Pulmonary artery endothelial cell (primary cell): ENCODE measurements at places on chromosomes 5 and 9. TPM values are rescaled to one million over a fixed set of nuclear protein-coding genes. Genes with fewer than 3 reads are reported as not detected.

- DNase-seq: no peak
Measured at GRCh38 chr5:178590141-178590923, at the start of gene COL23A1. COL23A1 (minus strand) TSS chr5:178590393.

Gene PKD2L2
- not detected in 2 replicates for total RNA-seq

Gene ADAMTS16
- not detected in 2 replicates for total RNA-seq

Gene CSNK1A1
- 454 and 486 TPM in 2 replicates for total RNA-seq

DNA sequence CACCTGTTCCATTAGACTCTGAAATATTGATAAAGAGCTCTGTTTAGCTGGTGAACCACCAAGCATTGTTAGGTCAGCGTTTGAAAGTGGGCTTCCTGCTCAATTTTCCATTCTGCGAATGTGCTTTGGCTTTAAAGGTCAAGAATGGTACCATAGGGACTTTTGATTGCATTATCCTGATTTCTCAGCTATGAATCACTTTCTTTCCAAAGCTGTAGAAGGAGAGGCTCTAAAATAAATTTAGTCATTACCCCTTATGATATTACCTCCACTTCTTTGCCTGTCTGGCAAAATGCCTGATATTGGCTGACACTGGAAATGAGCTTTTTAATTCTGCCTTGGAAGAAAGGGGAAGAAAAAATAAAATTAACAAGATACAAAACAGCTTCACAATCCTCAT is 237.2 kb upstream of the CTNND2 start:
- DNase-seq: no peak

DNA sequence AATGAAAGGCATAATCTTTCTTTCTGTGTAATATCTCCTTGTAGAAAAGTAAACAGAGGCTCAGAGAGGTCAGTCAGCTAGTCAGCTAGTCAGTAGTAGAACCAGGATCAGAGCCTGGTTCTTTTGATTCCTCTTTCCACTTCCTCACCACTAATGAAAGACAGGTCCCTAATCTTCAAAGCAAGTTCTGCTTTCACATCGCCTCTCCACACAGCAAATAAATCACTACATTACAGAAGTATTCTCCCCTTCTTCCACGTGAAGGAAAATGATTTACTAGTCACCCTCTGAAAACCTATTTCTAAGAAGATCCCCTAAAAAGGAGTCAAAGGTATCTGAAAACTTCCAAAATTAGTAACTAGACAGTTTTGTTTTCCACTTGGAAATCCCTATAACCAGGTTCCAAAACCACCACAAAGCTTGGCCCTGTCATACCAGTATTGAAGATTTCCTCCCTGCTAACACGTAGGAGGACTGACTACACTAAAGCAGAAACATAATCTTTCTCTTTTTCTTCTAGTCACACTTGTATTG is 140.5 kb upstream of the TARS1 start:
- DNase-seq: no peak

Gene ZNF367
- total RNA-seq: 10.0 and 16.8 TPM in 2 replicates

Gene ZNF300
- total RNA-seq: 4.4 and 10.3 TPM in 2 replicates

GRCh38 chr5:85466423-85466822 is 1081.7 kb upstream of the EDIL3 start:
- DNase-seq: no peak

DNA sequence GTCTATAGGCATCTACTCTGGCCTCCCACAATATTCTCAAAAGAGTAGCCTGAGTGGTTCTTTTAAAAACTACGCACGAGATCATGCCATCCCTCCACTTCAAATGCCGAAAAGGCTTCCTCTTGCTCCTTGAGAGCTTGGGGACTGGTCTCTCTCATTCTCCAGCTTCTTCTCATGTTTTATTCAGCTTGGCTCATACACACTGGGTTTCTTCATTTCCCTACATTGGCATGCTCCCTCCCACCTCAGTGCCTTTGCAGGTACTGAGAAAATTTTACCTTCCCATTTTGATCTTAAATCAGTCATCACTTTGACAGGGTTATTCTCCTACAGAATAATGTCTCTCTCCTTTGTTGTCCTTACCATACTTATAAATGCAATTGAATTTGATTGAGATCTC is 20.4 kb downstream of the PRLR start:
- no peak for DNase-seq

- DNase-seq: no peak
Measured at GRCh38 chr5:170416526-170416925, 27.4 kb upstream of the KCNMB1 start.

DNA sequence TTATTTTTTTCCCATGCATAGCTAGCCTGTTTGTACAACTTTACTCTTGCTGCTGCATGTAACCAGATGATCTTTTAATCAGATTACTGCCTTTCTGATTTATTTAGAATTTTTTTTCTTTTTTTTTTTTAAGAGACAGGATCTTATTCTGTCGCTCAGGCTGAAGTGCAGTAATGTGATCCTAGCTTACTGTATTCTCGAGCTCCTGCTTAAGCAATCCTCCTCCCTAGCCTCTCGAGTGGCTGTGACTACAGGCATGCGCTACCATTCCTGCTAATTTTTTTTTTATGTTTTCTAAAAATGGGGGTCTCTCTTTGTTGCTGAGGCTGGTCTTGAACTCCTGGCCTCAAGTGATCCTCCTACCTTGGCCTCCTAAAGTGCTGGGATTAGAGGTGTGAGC is 9.6 kb downstream of the DCP2 start:
- DNase-seq: no peak

Gene C9orf153
- 0.07 and 0.14 TPM in 2 replicates for total RNA-seq

GRCh38 chr5:125582352-125582751 is 835.9 kb upstream of the ZNF608 start:
- no peak for DNase-seq

DNA sequence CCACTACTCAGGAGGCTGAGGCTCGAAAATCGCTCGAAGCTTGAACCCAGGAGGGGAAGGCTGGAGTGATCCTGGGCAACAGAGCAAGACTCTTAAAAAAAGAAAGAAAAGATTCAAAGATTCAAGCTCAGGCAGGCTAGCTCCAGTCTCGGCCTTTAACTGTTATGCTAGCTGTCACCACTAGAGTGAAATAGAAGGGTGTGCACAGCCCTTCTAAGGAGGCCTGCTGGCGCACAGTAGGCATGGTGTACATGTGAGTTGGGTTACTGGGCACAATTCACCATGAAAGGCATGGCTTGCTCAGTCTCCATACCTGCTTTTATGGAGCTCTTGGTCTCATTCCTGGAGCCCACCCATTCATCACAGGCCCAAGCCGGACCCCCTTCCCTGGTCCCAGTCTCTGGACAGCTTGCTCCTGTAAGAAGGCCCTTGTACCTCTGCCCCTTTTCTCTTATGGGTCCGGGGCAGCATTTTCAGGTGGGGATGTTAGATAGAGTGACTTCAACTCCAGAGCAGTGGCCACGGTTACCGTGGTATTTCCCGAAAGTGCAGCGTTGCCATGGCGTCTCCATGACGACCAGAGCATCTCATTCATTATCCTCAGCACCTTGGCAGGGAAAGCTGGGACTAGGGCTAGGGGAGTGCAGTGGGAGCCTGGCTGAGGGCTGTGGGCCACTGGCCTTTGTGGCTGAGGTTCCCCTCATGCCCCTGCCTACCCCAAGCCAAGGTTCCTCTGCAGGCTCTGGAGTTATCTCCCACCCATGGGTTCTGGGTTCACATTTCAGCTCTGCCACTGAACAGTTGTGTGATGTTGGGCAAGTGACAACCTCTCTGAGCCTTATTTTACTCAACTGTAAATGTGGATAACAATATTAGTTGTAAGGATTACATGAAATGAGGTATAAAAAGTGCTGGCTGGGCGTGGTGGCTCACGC is 5.7 kb downstream of the NDST1 start:
- DNase-seq: no peak
